ENCODE measurements at places on chromosomes 6 and 20. TPM values are rescaled to one million over a fixed set of nuclear protein-coding genes. Genes with fewer than 3 reads are reported as not detected.

The TNFAIP3 gene
- total RNA-seq = 17.0 TPM

The TRIM40 gene
- not detected for total RNA-seq

The CLPSL2 gene
- not detected for total RNA-seq

The RAET1L gene
- total RNA-seq = 0.65 TPM

The C6orf163 gene
- total RNA-seq = 1.6 TPM

The TAF8 gene
- total RNA-seq = 19.8 TPM

The VSX1 gene
- total RNA-seq = not detected

The ROMO1 gene
- 239 TPM for total RNA-seq

The SERPINB1 gene
- 10.1 TPM for total RNA-seq

The DDRGK1 gene
- total RNA-seq = 39.3 TPM

The BEND6 gene
- 2.3 TPM for total RNA-seq

The OR12D3 gene
- not detected for total RNA-seq

The MYBL2 gene
- total RNA-seq = 118 TPM

The MICB gene
- 7.5 TPM for total RNA-seq

The GPLD1 gene
- 0.81 TPM for total RNA-seq

The PDE7B gene
- 0.33 TPM for total RNA-seq

The CD93 gene
- not detected for total RNA-seq

The BPIFB1 gene
- total RNA-seq = not detected

The TCFL5 gene
- 6.3 TPM for total RNA-seq

The SPTLC3 gene
- 3.7 TPM for total RNA-seq

The DNMT3B gene
- 18.7 TPM for total RNA-seq

The OR2B6 gene
- total RNA-seq = not detected

The CDH22 gene
- total RNA-seq = not detected

The CLDN20 gene
- total RNA-seq = not detected

The AVP gene
- total RNA-seq = not detected

The KCNK16 gene
- not detected for total RNA-seq

The GGTLC1 gene
- total RNA-seq = not detected

The ADGRG6 gene
- 66.2 TPM for total RNA-seq

The GNAS-AS1 gene
- total RNA-seq = 0.63 TPM

The SRMS gene
- not detected for total RNA-seq

The CLIC5 gene
- total RNA-seq = 0.49 TPM

The SALL4 gene
- total RNA-seq = 0.65 TPM

The SPATA25 gene
- total RNA-seq = 0.16 TPM

The PTPRA gene
- 42.7 TPM for total RNA-seq

The SIRPB2 gene
- total RNA-seq = not detected
